ENCODE measurements at places on chromosomes 6 and 20.
A peak's percentile ranks its signal among the peaks of the same experiment; 100 is the strongest.

DNA sequence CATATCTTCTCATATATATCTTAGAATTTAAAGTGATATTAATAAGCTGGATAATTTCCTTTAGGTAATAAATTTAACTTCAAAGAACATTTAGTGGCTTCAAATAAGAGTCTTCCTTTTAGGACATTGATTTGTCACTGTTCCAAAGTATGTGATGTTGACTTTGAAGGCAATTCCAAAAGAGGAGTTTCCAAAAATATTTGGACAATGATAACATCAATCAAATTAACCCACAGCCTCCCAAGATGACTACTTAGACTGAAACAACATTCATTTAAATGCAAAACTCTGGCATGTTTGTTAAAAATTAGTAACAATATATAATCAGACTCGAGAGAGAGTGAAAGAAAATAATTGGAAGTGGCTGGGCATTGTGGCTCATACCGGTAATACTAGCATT lies 211.1 kb downstream of the OGFRL1 start:
- DNase-seq, result peak; percentile 40

DNA sequence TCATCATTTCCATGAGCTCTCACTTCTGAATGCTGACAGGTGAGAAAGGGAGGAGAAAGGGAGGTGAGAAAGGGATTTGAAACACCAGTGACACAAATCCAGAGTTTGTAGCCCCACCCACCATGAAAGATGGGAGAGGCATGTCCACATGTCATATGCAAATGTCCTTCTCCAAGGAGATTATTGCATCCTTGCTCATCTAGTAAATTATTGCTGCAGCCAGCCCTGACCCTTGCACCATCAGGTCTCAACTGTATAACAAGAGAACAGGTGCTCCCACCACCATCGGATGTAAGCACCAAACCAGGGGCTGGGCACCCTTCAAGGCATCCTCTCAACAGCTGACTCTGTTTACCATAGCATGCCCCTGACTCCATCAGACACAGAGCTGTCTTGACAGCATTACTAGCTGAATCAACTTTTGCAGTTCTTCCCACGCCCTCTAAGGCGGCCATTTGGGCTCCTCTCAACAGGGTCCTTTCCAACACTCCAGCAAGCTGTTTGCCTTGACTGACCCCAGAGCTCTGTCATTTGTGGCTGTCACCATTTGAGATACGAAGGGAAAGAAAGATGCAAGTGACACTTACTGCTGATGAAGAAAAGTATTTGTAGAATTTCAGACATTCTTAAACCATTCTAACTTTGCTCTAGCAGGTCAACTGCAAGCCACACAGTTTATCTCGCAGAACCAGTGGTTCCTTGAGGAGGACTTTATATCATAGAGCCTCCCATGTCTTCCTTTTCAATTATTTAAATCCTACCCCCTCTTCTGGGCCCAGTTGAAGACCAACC lies 14.2 kb downstream of the GFOD1 start:
- DNase-seq, result no peak

GRCh38 chr20:22338140-22338708 lies 246.1 kb downstream of the FOXA2 start:
- DNase-seq, result no peak

DNA sequence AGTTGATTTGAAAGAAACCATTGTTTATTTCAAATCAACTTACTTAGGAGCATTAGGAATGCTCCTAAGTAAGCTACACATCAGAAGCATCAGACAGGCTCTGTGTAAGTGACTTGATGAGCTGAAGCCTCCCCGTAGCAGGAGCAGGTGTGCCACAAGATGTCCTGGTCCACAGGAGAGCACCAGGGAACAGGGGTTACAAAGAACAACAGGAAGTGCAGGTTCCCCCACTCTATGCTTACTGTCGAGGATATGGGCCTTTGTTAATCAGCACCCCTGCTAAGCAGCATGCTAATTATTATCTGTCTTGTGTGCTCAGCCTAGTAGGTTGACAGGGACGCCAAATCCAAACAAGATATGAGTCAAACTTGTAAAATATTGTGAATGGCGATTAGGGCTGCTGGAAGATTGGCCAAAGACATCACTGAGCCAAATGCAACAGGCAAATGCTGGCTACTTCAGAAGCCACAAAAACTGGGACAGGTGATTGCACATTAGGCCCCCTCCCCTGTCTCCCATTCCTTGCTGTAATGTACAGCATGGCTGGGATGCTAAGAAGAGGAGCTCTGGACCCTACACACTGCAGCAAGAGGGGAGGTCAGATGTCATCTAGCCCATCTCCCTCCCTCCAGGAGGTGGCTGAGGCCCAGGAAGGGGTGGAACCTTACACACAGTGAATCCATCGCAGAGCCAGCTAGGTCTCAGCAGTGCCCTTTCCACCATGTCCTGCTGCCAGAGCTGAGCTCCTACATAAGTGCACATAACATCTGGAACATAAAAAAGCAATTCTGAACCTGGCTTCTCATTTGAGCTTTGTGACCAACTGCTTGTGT lies 939 bp downstream of the TGM3 start:
- no peak for DNase-seq

- no peak for DNase-seq
These were observed 213.9 kb downstream of the KCNQ5 start for GRCh38 chr6:72835749-72836148.

DNA sequence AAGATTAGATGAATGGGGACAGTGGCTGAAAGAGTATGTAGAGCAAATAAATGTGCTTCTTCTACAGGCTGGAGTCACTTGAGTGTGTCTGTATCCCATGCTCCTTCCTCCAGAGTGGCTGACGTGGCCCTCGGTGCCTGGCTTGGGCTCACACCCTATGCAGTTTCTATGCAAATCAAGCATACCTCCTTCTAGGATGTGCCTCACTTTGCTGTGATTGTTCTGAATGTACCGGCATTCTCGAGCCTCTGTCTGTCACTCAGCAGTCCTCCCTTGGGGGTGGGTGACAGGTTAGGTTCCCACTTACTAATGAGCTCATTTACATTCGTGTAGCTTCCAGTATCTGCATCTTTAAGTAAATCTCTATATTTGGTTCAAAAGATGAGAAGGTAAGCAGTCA lies 55.1 kb upstream of the HDDC2 start:
- no peak for DNase-seq

- DNase-seq, result peak; percentile 46
These were observed 8.2 kb downstream of the STX7 start for GRCh38 chr6:132504757-132505156.

GRCh38 chr20:61925555-61926252 lies 140.0 kb downstream of the TAF4 start:
- DNase-seq, result peak; percentile 61

DNA sequence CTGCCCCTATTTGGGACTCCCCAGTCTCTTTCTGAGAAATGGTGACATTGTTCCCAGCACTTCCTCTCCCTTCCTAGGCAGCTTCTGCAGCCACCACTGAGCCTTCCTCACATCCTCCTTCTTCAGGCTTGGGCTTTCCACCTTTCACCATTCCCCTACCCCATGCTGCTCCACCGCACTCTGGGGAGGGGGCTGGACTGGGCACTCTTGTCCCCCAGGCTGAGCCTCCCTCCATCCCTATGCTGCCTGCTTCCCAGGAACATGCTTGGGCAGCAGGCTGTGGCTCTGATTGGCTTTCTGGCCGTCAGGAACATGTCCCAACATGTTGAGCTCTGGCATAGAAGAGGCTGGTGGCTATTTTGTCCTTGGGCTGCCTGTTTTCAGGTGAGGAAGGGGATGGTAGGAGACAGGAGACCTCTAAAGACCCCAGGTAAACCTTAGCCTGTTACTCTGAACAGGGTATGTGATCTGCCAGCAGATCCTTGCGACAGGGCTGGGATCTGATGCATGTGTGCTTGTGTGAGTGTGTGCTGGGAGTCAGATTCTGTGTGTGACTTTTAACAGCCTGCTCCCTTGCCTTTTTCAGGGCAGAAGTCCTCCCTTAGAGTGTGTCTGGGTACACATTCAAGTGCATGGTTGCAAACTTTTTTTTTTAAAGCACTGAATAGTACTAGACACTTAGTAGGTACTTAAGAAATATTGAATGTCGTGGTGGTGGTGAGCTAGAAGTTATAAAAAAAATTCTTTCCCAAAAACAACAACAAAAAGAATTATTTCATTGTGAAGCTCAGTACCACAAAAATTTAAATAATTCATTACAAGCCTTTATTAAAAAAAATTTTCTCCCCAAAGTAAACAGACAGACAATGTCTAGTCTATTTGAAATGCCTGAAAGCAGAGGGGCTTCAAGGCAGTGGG lies 2.1 kb upstream of the CDKN1A start:
- DNase-seq, result peak; percentile 44

- no peak for DNase-seq
These were observed 445.0 kb downstream of the UTRN start for GRCh38 chr6:144730088-144730645.

GRCh38 chr6:89310929-89311328 lies 4.2 kb downstream of the GABRR2 start:
- DNase-seq, result peak; percentile 4

DNA sequence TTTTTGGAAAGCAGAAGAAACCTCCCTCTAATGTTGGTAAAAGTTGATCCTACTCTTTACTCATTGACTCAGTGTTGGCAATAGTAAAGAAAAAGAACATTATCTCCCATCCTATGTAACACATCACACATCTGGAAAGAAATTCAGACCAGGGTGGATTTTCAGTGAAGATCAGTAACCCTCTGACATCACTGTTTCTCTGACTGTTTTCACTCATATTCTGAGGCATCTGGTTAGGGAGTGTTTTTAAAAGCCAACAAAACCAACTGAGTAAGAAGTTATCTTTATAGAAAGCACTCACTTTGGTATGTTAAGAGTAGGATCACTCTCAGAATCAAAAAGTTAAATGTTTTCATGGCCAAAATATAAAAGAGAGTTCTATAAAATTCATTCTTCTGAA lies 143.6 kb downstream of the DST start:
- DNase-seq, result no peak

DNA sequence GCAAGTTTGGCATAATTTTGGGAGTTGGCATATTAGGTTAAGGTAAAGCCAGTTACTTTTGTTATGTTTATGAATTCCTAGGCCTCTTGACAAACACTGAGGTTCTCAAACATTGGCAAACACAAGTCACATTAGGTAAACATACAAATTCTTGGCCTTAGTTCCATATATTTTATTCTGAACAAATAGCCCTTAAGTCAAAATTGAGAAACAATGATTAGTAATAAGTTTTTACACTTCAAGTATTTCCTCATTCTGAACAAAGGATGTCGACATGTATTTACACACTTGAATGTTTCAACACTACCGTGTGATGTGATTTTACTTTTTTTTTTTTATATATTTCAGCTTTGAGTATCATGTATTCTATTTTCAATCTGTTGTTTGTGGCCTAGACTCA lies 3.8 kb upstream of the ECHDC1 start:
- DNase-seq, result no peak

DNA sequence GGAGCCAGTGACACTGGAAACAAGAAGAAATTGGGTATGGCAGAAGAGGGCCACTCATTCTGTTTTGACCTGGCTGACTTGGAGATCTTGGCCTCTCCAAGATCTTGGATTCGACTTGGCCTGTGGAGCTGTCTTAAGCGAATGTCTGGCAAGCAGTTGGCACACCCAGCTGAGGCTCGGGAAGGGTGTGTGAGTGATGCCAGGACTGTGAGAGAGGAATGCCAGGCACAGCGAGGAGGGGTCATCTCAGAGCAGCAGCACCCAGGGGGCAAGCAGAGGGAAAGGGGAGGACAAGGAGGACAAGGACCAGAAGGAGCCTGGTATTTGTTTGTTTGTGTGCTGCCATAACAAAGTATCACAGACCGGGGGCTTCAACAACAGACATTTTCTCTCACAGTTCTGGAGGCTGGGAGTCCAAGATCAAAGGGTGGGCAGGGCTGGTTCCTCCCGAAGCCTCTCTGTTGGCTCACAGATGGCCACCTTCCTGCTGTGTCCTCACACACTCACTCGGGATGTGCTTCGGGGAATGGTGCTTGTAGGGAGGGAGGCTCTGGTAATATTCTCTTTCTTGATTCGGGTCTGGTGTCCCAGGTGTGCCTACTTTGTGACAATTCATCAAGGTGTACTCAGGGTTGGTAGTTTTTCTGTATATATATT lies 33.0 kb downstream of the RPP40 start:
- DNase-seq, result no peak

DNA sequence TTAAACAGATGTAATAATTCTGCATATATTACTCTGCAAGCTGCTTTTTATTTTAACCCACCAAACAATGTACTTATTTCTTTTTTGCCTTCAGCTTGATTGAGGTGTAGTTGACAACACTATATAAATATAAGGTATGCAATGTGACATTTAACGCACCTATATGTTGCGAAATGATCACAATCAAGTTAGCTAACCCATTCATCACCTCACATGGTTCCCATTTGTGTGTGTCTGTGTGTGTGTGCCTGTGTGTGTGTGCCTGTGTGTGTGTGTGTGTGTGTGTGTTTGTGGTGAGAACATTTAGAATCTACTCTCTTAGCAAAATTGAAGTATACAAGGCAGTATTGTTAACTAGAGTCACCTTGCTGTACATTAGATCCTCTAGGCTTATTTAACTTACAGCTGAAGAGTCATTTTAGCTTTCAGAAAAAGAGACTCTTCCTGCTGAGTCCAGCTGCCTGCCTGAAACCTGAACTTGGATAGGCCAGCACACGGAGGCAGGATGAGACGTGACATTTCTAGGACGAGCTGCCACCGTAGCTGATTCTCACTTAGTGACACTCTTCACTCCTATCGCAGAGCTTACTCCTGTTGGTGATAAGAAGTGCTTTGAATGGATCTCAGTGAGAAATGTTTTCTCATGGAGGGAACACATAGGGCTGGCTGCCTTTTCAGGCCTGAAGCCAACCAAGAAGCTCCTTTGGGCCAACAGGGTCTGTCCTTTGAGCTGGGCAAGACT lies 126.5 kb upstream of the RIPOR2 start:
- DNase-seq, result no peak

- no peak for DNase-seq
These were observed 44.7 kb downstream of the RGS17 start for GRCh38 chr6:153086225-153086990.

DNA sequence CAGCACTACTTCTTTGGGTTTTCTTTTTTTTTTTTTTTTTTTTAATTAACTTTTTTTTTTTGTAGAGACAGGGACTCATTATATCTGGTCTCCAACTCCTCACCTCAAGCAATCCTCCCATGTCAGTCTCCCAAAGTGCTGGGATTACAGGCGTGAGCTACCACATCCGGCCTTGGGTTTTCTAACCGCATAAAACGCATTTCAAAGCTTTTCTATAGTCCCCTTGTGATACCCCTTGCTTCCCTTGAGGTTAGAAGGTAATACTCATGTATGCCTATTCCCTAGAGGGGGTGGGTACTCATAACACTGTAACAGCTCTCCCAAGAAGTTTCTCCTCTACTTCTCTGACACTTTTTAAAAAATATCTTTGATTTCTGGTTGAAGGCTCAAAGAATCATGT lies 23.9 kb upstream of the ASCC3 start:
- no peak for DNase-seq

GRCh38 chr6:81890846-81891245 lies 138.4 kb upstream of the TENT5A start:
- DNase-seq, result peak; percentile 77
